ENCODE measurements at places on chromosomes 7 and 10. TPM values are rescaled to one million over a fixed set of nuclear protein-coding genes. Genes with fewer than 3 reads are reported as not detected.

GRCh38 chr10:131946321-131946751, 35.4 kb downstream of the BNIP3 start:
- no peak for DNase-seq

- DNase-seq, result no peak
Observed at GRCh38 chr10:125708971-125709503, 10.5 kb upstream of the EDRF1 start.

CRTAC1 gene
- total RNA-seq, result not detected

- DNase-seq, result no peak
Observed at GRCh38 chr7:139634087-139634486, 110.6 kb downstream of the CLEC2L start.

C10orf105 gene
- not detected for total RNA-seq

CHN2 gene
- total RNA-seq, result 5.6 TPM

- DNase-seq, result no peak
Observed at GRCh38 chr7:36604806-36605205, 119.5 kb downstream of the AOAH start.

GRCh38 chr7:158945519-158945918, 89.2 kb downstream of the DYNC2I1 start:
- DNase-seq, result no peak

- DNase-seq, result no peak
Observed at GRCh38 chr7:91286432-91286831, 22.2 kb downstream of the FZD1 start.

DNA sequence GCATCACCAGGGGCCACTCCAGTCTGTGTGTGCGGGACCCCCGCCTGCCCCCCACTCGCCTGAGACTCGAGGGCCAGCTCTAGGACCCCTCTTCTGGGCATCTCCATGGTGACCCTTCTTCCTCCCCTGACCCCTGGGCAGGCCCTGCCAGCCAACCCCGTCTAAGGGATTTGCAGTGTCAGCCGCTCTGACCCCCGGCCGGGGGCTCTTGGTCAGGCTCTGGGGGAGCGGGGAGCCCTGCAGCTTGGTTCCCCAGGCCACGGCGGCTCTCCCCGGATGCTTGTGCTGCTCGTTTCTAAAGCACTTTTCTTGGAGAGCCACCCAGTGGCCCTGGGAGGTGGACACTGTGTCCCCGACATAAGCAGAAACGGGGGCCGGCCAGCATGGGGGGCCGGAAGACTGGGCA, 5.3 kb downstream of the TTYH3 start:
- no peak for DNase-seq

SPDYE2B gene
- not detected for total RNA-seq

- no peak for DNase-seq
Observed at GRCh38 chr7:29274146-29275017, 79.8 kb downstream of the CHN2 start.

- no peak for DNase-seq
Observed at GRCh38 chr10:28087661-28088351, 88.9 kb upstream of the ODAD2 start.

DNA sequence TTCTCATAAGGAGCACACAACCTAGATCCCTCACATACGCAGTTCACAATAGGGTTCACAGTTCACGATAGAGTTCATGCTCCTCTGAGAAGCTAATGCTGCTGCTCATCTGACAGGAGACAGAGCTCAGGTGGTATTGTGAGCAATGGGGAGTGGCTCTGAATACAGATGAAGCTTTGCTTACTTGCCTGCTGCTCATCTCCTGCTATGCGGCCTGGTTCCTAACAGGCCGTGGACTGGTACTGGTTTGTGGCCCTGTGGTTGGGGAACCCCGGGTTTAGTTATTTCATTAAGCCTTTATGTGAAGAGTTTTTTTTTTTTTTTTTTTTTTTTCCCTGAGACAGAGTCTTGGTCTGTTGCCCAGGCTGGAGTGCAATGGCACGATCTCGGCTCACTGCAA, 19.4 kb downstream of the SLK start:
- DNase-seq, result no peak

CDNF gene
- not detected for total RNA-seq

DNA sequence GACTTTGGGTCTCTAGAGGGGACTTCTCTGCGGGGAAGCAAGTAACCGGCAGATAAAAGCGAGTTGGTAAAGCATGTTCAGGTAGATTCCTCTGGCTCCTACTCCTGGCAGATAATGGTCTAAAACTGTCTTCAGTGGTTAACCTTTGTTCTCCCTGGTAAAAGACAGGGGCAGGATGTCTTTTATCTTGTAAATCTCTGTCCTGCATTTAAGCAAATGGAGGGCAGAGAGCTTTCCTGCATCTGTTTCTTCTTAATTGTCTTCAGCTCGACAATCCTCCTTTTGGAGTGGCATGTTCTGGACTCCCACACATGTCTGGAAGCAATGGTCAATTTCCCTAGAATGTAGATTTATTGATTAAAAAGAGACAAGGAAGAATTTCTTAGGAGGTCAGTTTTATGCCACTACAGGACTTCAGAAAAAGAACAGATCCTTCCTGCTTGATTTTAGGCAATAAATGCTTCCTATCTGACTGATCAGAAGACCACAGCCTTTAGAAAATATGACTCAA, 16.6 kb downstream of the C7orf33 start:
- no peak for DNase-seq

DNA sequence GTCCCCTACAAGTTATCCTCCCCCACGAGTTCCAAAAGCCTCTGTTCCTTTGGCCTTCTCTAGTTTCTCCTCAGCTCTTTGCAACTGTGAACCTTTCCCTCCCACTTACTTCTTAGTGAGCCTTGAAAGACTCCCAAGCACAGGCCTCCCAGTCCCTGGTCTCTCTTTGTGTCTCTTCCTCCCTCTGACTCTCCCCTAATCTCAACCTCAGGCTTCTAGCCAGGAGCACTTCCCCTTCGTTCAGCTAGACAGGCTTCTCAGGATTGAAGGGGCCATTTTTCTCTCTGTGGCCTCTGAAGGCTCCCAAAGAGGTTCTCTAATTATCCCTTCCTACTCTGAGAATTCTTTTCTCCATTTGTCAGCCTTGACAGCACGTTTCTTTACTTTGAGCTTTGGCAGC, 50.2 kb upstream of the PHYHIPL start:
- DNase-seq, result no peak

DNA sequence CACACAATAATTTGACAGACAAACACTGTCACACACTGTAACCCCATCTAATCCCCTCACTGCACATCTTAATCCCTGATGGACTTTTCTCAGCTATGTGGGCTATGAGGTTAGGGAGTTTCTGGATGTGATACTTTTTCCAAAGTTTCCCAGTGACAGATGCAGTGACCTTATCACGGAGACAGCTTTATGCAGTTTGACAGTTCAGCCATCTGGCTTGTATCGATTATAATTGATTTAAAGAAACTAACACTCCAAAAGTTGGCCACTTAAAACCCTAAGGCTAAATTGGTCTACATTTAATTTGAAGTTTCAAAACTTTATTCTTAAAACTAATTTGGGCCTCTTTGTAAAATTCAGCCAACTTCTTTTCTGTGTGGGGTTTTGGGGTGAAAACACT, 196.7 kb downstream of the SDK1 start:
- no peak for DNase-seq

HK1 gene
- total RNA-seq, result 64.9 TPM

Measured in transverse colon (tissue), 4 donors.